ENCODE measurements at places on chromosomes 7 and 10.

GRCh38 chr10:59971915-59972314 is 65.6 kb upstream of the CCDC6 start:
- no peak for DNase-seq

DNA sequence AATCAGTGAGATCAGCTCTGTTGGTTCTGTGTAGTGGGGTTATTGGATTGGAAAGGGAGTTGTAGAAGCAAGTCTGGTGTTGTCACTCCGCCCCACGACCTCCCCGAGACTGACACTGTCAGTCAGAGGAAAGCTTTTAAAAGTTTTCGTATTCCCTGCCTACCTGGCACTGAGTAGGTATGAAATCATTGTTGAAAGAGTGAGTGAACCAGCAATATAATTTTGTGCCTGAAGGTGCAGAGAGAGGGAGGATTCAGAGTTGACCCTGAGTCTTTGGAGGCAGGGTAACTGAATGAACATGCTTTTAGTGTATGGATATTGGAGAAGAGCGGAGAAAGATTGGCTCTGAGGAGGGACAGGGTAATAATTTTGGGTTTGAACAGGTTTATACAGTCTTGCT is 27.3 kb downstream of the CCNY start:
- DNase-seq = no peak

GRCh38 chr10:127468632-127469031 is 80.5 kb upstream of the NPS start:
- DNase-seq = no peak

- no peak for DNase-seq
Observed at GRCh38 chr7:116697761-116698160, 25.8 kb downstream of the MET start.

DNA sequence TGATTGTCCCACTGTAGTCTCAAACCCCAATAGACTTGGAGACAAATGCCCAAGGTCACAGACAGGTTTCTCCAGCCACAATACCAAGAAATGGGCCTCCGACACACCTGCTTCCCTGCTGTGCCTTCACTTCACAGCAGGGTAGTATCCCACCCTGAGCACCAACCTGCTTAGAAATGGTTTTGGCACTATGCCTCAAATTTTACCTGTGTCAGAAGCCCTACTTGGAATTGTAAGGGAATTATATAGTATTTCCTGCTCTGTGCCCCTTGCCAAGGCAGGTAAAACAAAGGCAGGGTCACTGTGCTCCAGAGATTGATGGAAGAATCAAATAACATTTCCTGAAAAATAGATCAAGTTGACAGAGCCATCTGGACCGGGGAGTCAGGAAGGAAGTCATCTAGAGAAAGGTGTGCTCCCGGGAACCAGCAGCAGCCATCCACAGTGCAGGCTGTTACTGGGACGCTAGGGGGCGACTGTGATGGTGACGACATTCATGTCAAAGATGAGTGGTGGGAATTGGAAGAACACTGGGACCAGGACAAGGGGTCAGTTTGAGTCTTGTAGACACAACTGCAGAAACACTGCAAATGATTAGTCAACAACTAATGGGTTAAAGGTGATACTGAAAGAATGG is 117.8 kb upstream of the AKR1E2 start:
- no peak for DNase-seq

GRCh38 chr7:114481999-114482398 is 67.4 kb downstream of the FOXP2 start:
- no peak for DNase-seq

GRCh38 chr10:132489053-132489703 is 48.4 kb upstream of the INPP5A start:
- no peak for DNase-seq

DNA sequence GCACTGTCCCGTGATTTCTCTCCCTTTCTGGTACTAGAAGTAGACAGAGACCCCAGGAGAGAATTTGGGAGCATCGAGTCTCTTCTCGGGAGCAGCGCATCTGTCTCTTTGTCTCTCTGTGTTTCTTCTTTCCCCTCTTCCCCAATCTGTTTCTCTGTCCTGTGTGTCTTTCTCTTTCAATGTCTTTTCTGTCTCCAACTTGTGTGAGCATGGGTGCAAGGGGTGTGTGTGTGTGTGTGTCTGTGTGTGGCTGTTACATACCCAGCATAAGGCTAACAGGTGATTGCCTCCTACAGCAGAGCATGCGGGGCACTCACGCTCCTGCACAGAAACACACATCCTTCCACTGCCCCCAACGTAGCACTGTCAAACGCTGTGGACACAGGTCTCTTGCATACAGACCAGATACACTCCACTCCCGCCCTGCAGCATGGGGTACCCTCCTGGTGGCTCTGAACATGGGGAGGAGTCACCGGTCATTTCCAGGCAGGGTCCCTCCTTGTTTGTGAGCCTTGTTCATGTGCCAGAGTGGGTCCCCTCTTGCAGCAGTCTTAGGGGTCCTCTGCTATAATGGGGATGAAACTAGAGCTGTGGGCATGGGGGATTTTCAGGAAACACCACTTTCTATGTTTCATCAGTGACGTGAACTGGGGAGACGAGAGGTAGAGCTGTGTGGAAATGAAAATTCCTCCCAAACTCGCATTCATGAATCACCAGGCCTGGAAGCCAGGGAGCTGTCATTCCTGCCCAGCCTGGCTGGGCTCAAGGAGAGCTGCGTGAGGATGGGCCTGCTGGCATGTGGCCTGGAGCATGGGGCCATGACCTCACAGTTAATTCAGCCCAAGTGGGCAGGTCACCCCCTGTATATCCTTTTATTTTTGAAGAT is 980 bp downstream of the ADAMTS14 start:
- DNase-seq = no peak

- DNase-seq = no peak
Observed at GRCh38 chr10:90306187-90306586, 551.7 kb downstream of the HTR7 start.

DNA sequence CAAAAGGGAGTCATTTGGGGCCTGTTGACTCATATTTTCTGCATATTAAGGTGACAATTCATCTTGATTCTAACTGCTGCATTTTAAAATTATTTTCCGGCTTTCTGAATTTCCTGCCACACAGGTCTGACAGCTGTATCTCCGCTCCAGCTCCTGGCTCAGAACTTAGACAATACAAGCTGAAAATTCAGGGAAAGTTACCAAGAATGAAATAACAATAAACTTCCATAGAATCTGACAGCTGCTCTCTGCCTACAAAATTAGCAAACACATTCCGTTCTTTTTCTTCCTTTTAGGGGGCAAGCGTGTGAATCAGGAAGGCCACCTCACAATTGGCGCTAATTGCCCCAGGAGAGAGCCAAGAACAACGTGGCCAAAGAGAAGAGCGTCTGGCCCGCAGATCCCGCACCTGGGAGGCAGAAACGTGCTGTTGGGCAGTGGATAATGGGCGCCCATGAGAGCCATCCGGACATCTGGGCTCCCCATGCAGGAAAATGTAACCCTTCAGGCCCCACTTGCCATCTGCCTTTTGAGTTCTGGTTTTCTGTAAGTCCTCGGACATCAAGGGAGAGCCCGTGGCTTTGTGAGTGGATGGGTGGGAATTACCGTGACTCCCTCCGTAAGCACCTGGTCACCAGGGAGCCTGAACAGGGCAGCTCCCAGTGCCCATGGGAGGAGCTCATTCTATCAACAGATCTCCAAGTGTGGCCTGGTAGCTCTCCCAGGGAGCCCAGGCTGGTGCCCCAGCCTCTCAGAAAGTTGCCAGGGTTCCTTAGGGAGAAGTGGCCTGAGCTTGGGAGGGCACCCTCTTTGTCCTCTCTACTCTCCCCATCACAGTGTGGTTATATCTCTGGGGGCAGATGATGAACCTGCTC is 5.0 kb downstream of the CLRN3 start:
- no peak for DNase-seq

DNA sequence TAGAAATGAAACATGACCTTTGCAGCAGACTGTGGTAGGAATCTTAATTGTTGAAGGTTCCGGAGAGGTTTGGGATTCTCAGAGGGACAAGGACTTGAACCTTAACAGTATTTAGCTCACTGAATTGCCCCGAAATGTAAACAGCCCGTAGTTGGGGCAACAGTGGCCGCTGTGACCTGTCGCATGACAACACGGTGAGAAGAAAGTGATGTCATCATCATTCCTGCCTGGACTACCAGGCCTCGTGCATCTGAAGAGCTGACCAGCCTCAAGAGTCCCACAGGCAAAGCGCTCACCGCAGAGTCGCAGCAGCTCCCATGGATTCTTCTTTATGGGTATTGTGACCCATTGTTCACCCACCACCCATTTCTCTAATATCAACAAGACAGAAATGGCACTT is 250.6 kb downstream of the KLF6 start:
- DNase-seq = no peak

DNA sequence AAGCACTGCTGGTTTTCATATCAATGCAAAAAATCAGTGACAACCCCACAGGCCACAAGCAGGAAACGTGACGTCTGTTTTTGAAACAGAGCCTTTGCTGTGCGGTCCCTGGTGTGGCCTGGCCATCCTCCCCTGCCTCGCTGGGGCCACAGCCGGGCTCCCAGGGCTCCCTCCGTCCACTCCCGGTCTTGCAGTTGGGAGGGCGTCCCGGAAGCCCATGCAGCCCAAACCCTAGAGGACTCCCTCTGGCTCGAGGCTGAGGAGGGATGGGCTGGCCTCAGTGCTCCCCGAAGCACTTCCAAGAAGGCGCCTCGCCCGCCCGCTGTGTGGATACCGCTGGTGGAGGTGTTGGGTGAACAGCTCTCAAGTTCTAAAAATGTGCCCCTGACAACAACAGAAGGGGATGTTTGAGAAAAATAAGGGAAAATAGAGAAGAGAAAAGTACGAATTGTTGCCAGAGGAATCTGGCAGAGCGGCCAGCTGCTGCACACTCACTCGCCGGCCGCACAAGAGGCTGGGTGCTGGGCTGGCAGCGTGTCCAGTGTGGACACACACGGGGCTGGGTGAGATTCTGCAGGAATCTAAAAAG is 73.5 kb downstream of the ZRANB1 start:
- no peak for DNase-seq

DNA sequence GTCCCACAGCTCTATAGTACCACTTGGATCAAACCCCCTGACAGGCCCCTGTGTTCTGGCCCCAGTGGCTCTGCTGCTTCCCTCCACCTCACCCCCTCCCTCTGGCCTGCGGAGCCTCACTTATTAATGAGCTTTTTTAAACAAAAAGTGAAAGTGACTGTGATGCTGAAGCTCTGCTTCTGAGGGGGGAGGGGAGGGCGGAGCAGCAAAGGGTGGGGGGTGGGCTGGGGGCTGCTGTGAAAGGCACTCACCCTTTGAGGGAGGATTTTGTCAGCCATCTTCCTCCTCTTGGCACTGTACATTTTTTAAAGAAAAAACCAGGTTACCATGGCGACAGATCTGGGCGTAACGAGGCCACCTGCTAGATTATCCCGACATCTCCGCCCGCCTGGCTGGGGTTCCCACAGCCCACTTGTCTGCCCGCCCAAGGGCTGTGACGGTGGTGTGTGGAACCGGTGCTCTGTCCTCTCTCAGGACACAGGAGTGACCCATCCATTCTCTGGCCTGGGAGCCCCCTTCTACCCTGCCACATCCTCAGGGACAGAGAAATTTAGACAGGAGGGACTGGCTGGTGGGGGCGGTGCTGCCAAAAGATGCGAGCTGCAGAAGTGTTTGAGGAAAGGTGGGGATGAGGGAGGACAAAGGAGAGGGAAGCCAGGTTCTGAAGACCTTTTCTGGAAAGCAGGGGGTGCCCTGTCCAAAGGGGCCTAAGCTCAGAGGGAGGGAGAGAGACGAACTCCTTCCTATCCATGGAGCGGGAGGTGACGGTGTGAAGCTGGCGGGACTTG is 4.9 kb downstream of the SMARCD3 start:
- no peak for DNase-seq

DNA sequence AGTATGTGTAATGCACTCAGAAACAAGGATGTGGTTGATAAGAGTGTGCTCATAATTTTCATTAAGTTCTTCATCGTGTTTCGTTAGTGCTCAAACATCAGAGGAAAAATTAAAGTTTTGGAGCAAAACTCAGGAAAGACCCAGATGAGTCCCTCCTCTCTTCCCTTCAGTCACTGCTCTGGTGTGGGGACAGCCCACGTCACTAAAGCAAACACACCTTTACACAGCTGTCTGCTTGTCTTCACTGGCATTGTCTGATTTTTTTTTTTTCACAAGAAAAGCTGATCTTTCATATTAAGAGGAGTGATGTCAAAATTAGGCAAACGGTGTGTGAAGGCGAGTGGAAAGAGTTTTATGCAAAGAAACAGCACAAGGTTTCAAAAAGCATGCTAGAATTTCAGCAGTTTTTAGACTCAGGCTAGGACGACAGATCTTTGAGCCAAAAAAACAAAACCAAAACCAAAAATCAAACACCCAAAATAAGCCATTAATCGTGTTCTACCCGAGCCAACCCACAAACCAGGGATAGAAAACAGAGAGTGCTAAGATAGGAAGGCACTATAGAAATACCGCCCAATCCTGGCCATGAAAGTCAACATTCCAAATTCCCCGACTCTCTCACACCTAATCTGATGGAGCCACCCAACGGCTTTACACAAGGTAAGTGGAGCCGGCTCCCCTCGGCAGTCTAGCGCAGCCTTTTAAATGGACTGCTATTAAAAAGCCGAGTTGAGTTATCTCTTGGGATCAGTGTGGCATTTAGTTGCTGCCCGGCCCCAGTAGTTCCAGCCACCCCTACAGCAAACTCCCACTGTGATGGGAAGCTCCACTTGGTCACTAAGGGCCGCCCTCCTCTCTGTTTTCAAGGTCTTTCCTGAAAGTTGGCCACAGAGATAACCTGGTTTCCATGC is 27.9 kb upstream of the GATA3 start:
- no peak for DNase-seq

DNA sequence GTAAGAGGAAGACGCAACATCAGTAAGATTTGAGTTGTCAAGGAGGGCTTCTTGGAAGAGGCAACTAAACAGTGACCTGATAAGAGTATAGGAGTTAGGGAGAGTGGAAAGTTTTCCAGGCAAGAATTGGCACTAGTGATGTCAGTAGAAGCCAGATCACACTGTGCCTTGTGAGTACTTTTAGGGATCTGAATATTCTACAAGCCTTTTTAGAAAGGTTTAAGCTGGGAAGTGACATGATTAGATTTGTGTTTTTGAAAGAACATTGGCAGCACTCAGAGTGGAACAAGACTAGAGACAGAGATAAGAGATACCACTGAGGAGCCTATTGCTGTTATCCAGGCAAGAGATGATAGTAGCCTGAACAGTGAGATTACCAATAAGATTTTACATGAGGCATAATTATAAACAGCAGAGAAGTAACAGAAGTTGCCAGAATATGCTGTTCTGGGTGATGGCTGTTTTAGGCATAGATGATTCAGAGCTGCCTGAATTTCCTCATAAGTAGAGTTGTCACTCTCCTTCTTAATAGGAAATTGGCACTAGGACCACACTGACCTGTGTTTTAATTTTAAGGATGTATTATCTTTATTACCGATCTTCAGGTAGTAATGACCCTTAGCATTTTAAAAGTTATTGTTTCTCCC is 45.6 kb downstream of the NHLRC2 start:
- no peak for DNase-seq

- no peak for DNase-seq
Observed at GRCh38 chr7:149717481-149717880, 55.9 kb downstream of the ZNF467 start.

GRCh38 chr10:72890086-72890485 is 3.5 kb upstream of the OIT3 start:
- no peak for DNase-seq
